ENCODE measurements at places on chromosomes 4 and X.

DNA sequence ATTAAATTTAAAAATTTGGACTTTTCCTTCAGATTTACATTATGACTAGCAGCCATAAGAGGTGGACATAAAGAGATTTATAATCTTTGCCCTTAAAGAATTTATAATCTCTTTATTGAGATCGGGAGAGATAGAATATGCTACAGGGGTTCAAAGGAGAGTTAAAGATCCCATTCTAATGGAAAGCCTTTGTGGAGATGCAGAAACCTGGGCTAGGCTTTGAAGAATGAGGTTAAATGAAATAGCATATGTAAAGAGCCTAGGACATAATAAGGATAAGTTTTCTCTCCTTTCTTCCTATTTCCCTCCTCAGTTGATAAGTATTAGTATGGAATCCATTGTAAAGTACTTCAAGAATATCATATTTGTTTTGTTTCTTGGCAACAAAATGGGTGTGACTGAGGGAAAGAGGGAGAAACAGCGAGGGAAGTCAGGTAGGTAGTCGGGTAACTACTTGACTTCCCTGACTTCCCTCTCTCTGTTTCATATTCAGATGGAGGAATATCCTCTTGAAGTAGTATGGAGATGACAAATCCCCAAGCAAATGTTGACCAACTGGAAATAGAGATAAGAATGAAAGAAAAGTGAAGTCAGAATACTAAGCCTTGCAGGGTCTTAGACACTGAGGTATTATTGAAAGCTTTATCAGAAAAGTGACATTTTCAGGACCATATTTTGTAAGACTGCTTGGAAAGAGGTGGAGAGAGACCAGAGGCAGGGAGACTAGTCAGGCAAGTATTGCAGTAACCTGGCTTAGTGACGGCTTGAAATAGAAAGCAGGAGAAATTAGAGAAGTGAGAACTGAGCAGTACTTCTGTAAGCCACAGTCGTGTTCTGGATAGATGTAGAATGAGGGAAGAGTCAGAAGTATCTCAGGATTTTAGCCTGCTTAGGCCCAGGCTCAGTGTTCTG is 82.9 kb downstream of the PDLIM5 start:
- DNase-seq = no peak

DNA sequence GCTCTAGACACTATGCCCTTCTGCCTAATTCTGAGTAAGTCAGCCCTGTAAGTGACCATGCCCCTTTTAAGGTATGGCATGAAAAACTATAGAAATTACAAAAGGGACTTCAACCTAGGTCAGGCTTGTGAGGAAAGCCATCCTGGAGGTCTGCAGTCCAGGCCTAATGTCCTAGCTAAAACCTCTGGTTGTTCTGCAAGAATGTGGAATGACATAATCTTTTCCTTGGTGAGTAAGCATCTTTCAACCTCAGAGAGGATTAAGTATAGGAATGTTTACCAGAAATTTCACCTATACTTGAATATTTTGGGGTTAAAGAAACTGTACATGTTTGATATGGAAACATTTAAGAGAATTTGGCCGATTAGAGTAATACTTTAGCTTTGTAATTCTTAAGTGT is 23.8 kb upstream of the HPSE start:
- no peak for DNase-seq

GRCh38 chr4:8507196-8507570 is 66.6 kb downstream of the TRMT44 start:
- DNase-seq = no peak

GRCh38 chrX:133053861-133054598 is 42.9 kb downstream of the USP26 start:
- DNase-seq = no peak

- DNase-seq = no peak
Measured at GRCh38 chr4:189083769-189084168, 856.9 kb upstream of the FRG1 start.

DNA sequence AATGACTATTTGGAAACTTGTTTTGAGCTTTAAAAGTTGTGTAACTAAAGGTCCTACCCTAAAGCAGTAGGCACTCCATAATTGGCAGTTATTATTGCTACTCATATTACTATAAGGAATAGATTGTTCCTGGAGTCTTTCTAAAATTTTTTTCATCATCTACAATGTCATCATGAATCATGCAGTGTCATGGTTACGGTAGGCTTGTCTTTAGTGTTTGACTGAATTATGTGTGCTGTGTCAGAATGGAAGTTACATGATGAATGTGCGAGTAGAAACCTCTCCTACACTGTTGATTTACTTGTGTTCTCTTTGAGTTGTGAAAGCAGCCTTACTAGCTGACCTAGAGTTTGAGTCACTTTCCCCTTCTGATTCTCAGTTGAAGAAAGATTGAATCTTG is 1099.9 kb downstream of the RAPGEF2 start:
- DNase-seq = no peak

GRCh38 chrX:133306316-133306715 is 88.2 kb upstream of the TFDP3 start:
- DNase-seq = no peak

Measured in left hindlimb (tissue), 1 donor.